ENCODE measurements at places on chromosomes 1 and 21.

- DNase-seq: no peak
Measured at GRCh38 chr1:87106867-87107266, 192.4 kb downstream of the HS2ST1 start.

DNA sequence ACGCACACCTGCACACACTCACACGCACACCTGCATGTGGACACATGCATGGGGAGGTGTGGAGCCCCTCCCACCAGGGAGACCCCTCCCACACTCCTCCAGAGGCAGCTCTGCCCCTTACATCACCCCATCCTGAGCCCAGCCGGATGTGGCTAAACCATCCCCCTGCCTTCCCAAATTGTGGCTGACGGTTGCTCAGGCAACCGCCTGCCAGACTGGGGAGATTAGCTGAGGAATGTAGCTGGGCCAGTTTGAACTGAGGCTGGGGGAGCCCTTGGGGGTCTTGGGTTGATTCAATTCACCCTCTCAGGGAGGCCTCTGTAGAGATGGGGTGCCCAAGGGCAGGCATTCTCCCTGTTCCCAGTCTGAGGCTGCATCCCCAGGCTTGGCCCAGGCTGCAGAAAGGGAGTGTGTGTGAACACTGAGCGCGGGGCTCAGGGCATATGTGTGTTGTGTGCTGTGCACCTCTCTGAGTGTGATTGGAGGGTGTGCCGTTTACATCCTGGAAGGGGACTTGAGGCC lies 12.9 kb downstream of the PTPRU start:
- DNase-seq: no peak

- no peak for DNase-seq
Measured at GRCh38 chr1:25040122-25040685, 110.1 kb upstream of the RUNX3 start.

GRCh38 chr1:205436776-205437410 lies 15.0 kb upstream of the LEMD1 start:
- no peak for DNase-seq

DNA sequence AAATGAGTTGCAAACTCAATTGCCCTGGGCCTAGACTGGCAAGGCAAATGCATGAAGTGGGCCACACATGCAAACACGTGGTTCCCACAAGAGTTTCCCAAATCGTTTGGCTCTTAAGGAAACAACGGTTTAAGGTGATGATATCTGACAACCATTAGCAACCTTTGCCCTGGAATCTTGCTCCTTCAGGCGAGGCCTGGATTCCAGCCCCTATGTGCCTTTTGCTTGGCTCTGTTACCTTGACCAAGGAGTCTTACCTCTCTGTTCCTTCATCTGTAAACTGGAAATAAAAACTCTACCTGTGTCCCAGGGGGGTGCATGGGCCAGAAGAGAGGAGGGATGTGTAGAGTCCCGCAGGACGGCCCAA lies 72.1 kb upstream of the CASZ1 start:
- DNase-seq: no peak

GRCh38 chr1:220775240-220775853 lies 11.4 kb upstream of the MTARC1 start:
- no peak for DNase-seq

DNA sequence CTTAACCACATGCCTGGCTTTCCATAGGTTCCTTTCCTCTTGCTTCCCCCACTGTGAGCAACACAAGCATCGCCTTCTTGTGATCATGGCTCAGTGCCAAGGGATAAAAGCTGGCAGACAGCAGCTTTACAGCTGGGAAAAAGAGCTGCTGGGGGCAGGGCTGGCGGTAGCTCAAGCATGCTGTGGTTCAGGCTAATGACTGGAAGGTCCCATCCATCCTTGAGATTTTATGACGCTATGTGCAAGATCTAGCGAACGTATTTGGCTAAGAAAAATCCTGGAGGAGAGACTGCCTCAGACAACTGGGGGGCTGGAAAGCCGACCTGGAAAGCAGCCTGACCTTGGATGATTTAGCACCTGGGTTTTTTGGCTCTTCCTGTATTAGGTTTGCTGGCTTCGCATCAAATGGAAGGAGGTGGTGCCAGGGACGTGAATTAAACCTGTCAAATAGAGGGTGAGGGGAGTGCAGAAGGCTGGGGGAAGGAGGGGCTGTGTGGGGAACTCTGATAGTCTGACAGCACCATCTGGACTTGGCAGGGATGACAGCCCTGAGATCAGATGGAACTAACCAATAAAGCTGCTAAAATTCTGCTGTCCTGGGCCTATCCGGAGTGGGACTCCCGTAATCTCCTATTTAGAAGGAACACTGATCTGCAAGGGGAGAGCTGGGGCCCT lies 34.8 kb downstream of the ZMYND12 start:
- no peak for DNase-seq

GRCh38 chr21:41242238-41242829 lies 74.3 kb upstream of the FAM3B start:
- no peak for DNase-seq

- no peak for DNase-seq
Measured at GRCh38 chr1:42085596-42085995, 67.6 kb upstream of the GUCA2B start.

GRCh38 chr21:41837756-41838297 lies 41.3 kb downstream of the PRDM15 start:
- DNase-seq: no peak

GRCh38 chr1:14413819-14414490 lies 184.5 kb upstream of the KAZN start:
- DNase-seq: no peak

GRCh38 chr1:30750731-30751291 lies 6.8 kb downstream of the LAPTM5 start:
- DNase-seq: no peak

DNA sequence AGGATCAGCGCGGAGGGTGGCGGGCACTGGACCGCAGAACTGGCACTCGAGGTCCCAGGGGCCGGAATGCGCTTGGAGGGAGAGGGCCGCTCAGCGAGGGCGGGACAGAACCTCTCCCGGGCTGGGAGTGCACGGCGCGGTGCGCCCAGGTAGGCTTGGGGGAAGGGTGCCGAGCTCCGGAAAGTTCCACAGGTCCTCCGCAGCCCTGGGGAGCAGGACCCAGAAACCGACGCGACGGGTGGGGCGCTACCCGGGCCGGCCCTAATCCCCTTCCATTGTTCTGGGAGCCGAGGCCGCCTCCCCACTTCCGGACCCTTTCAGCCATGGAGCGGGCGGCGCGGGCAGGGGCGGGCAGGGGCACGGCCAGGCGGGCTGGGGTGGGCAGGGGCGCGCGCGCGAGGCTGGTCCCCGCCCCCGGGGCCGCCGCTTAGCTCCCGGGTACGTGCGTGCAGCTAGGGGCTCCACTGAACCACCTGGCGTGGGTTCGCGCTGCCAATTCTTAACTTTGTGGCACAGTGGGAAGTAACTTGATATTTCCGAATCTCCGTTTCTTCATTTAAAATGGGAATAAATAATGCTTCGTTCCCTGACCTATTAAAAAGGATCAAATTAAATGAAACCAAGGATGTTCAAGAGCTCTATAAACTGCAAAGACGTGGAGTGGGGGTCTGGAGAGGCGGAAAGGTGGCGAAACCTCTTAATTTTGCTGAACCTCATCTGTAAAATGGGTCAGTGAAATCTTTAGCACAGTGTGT lies 20.7 kb downstream of the LGR6 start:
- DNase-seq: no peak

- DNase-seq: no peak
Measured at GRCh38 chr1:181296180-181296579, 187.1 kb upstream of the CACNA1E start.

DNA sequence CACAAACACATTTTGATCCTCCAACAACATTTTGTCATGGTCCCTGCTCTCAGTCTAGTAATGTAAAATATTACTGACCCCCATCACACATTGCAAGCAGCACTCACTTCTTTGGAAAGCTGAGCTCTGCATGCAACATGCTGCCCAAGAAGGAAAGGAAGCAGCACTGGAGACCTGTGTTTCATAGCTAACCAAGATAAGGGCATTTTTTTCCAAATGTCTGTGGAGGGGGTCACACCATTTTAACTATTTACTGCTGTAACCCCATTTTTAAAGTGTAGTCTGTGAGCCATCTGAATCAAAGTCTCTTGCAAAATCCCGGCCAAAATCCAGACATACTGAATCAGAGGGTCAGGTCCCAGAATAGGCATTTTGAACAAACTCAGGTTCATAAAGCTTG lies 4.5 kb upstream of the RASSF5 start:
- no peak for DNase-seq

DNA sequence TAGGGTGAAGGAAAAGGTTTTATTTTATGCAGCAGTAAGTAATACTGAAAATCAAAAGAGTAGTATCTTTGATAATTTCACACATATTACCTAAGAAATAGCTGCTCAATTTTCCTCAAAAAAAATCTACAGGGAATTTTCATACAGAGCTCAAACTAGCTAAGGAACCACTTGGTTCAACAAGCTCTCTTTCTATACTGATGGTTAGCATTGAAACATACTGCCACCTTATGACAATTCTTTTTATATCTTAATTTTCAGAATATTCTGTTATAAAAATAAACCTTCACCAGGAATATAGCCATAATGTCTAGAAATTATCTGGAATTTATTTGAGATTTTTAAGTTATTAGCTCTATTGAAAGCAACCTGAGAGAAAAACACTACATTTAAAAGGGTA lies 142.1 kb downstream of the DPYD start:
- DNase-seq: no peak

DNA sequence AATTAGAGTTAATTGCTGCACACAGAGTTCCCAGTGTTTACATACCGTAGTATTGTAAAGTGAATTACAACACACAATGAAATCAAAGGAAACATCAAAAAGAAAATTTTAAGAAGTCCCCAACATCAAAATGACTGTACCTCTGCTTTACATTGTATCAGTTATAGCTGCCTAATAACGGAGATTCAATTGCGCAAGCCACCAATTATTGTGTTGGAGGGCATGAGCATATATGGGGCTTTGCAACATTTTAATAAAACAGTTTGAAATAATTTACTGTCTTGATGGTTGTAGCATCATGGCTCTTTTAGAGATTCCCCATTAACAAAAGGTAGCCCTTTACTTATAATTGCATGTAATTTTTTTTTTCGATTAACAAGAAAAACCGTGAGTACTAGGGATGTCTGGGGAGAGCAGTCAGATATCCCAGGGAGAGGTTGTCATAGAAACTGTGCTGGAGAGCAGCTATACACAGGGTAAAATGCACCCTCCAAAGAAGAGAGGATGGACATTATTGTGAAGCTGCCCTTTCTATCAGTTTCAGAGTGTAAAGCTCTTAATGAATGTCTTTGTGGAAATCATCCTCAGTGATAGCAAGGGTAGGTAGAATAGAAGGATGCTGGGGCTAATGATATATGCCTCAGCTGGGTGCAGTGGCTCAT lies 55.9 kb upstream of the BTG3 start:
- no peak for DNase-seq

DNA sequence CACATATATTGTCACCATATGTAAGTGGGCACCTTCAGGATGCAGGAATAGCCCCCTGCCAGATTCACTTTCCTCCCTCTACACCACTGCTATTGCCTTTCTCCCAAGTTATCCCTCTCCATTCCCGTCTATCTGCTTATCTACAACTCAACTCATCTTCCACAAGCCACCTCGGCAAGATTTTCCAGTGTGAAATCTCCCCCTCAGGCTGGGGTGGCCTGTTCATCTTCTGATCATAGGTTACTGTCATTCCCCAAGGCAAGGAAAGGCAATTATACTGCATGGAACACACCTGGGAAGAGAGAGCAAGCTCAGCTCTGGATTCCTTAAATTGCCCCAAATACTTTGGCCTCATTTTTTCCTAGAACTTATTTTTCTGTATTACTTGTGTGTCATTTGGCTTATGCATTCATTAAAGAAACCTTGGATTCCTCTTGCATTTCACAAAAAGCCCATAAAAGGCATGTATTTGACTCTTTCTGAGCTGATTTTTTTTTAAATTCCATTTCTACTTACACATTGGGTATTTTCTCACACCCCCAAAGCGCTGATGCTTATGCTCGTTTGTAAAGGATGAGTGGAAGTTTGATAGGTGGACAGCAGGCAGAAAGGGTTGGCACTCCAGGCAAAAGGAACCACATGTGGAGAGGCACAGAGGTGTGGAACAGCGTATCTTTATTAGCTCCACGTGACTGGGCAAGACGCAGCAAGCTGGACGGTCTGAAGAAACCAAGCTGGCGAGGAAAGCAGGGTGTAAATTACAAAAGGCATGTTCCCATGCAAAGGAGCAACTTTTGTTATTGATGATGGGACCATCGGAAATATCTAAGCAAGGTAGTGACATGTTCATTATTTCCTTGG lies 169.7 kb upstream of the RAB4A start:
- DNase-seq: no peak

DNA sequence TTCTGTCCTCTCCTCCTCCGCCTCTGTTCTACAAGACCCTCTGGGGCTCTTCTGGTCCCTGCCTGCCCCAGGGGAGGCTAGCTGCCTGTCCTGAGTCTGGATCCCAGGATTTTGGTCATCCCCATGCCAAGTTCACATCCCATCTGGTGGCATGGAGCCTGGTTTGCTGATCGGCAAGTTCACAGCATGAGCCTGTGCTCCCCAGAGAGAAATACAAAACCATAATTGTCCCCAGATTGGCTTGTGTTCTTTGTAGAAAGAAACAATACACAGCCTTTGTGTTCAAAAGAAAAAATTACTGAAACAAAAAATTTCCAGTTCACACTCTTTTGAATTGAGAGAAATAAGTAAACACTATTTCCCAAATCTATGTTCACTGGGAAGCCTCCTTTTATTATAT lies 149.4 kb upstream of the ZC3H12A start:
- no peak for DNase-seq

DNA sequence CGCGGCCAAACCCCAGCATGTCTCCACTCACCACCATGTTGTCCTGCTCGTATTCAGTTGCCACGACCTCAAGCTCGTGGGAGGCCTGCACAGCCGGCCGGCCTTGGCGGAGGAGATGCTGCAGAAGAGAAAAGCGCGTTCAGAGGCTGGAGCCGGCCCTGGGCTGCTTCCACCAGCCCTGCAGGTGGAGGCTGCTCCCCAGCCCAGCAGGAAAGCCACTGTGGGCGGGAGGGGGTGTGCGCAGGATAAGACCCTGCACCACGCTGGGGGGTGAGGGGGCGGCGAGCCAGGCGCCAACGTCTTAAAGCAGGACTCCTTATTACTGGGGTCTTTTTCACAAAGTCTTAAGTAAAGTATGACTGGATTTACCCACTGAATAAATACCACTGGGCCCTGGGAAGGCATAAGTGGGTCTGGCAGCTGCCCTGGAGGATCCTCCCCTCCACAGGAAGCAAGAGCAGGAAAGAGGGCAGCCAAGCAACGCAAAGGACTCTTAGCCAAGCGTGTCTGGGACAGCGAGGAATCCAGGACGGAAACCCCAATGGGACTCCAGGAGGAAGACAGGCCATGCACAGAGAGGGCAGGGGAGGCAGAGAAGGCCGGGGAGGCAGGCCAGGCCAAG lies 104.8 kb downstream of the NPHP4 start:
- no peak for DNase-seq

DNA sequence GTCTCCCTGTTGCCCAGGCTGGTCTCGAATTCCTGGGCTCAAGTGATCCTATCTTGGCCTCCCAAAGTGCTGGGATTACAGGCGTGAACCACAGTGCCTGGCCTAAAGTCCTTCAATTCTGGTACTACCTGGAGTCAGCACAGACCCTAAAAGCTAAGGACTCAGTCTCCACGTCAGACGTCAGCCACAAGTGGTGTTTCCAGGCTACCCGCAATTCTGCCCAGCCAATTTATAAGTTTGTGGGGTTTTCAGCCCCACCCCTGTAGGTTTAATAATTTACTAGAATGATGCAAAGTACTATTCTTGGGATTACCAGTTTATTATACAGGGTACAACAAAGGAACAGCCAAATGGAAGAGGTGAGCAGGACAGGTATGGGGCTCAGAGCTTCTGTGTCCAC lies 10.6 kb upstream of the DIP2A start:
- DNase-seq: no peak

- no peak for DNase-seq
Measured at GRCh38 chr1:8109216-8109615, 83.1 kb upstream of the ERRFI1 start.
